PC-3 (cell line): ENCODE measurements at places on chromosomes 5 and 9. TPM values are rescaled to one million over a fixed set of nuclear protein-coding genes. Genes with fewer than 3 reads are reported as not detected.

The GCNT4 gene
- under 0.01 and 0.06 TPM in 2 replicates for total RNA-seq

The LOX gene
- total RNA-seq, result 0.18 and 0.23 TPM in 2 replicates

The KCNV2 gene
- total RNA-seq, result not detected in 2 replicates

The C8G gene
- total RNA-seq, result 0.77 TPM in 1 of 2 replicates, not detected in the other

DNA sequence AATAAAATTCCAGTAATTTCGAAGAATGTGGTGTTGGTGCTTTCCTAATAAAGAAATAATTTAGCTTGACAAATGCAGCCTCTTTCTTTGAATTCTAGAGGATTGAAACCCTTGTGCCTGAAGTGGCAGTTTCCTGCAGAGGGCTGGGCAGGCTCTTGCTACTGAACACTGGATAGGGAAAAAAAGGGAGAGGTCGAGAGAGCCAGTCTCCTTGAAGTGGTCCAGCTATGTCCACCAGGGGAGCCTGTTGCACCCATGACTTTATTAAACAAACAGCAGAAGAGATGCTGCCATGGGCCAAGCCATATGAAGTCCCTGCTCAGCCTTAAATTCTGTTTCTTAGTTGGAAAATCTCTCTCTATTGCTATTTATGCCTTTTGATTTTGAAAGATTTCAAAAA is 178.4 kb downstream of the SMARCA2 start:
- no peaks in the 10 kb centered on the region for H3K4me1 ChIP-seq
- no peaks in the 10 kb centered on the region for H3K36me3 ChIP-seq
- no peaks in the 10 kb centered on the region for H3K27me3 ChIP-seq

- H3K27ac ChIP-seq, result no peak overlapping the region
- no peak for DNase-seq
- no peak overlapping the region for H3K4me3 ChIP-seq
- no peaks in the 10 kb centered on the region for H3K4me1 ChIP-seq
- H3K27me3 ChIP-seq, result no peaks in the 10 kb centered on the region
- peaks cover 7% of the 10 kb centered on the region for H3K36me3 ChIP-seq
Observed at GRCh38 chr5:80668016-80668969, 13.5 kb upstream of the DHFR start.

GRCh38 chr5:169838688-169839087 is 141.6 kb downstream of the INSYN2B start:
- no peaks in the 10 kb centered on the region for H3K4me1 ChIP-seq
- no peaks in the 10 kb centered on the region for H3K36me3 ChIP-seq
- no peaks in the 10 kb centered on the region for H3K27me3 ChIP-seq
- no peak overlapping the region for H3K27ac ChIP-seq
- H3K4me3 ChIP-seq, result no peak overlapping the region
- DNase-seq, result no peak

DNA sequence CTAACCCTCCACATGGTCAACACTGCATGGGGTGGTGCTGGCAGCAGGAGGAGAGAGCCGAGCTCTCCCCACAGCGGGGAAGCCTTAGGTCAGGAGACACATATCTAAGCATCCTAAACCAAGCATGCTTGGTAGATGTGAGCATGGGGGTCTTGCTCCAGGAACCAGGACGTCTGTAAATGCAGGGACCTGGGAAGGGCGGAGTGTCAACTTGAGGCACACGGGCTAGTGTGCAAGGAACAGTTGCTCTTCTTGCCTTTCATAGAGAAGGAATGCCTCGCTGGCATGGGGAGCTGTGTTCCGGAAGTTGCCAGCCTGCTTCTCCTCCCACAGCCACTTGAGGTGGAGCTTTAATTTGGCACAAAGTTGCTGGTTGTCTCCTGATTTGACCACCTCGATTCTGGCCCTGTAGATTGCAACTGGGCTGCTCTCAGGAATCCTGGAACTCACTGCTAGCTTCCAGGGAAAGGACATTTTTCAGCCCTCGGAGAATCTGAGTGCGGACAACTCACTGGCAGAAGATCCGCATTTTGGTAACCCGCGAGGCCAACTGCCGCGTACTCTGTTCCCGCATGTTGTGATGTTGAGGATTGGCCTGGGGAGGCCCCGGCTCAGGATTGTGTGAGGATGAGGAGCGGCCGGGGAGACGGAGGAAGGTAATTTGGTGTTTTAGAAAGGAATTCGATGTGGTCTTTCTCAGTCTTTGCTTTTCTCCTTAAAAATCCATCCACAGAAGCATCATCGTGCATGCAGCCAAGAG is 370.3 kb upstream of the IRX1 start:
- H3K27ac ChIP-seq, result no peak overlapping the region
- H3K36me3 ChIP-seq, result no peaks in the 10 kb centered on the region
- DNase-seq, result no peak
- no peaks in the 10 kb centered on the region for H3K27me3 ChIP-seq
- no peaks in the 10 kb centered on the region for H3K4me1 ChIP-seq

GRCh38 chr5:173163219-173163618 is 18.9 kb downstream of the BNIP1 start:
- no peak for DNase-seq
- no peaks in the 10 kb centered on the region for H3K27me3 ChIP-seq
- no peak overlapping the region for H3K27ac ChIP-seq

- H3K4me1 ChIP-seq, result no peaks in the 10 kb centered on the region
- no peaks in the 10 kb centered on the region for H3K36me3 ChIP-seq
- H3K4me3 ChIP-seq, result no peak overlapping the region
- DNase-seq, result no peak
- no peak overlapping the region for H3K27ac ChIP-seq
- no peaks in the 10 kb centered on the region for H3K27me3 ChIP-seq
Observed at GRCh38 chr5:156036640-156037039, 290.3 kb upstream of the SGCD start.

GRCh38 chr9:90306158-90306557 is 336.5 kb downstream of the DIRAS2 start:
- H3K36me3 ChIP-seq, result no peaks in the 10 kb centered on the region
- peaks cover 7% of the 10 kb centered on the region; the same call in 1 of the 2 replicates for H3K27me3 ChIP-seq
- no peak overlapping the region for H3K27ac ChIP-seq
- peaks cover under 1% of the 10 kb centered on the region; the same call in 1 of the 2 replicates for H3K4me1 ChIP-seq
- DNase-seq, result no peak

GRCh38 chr5:79001471-79001870 is 16.4 kb upstream of the ARSB start:
- no peaks in the 10 kb centered on the region for H3K4me1 ChIP-seq
- H3K4me3 ChIP-seq, result no peak overlapping the region
- peaks cover 3% of the 10 kb centered on the region; the same call in 1 of the 2 replicates for H3K27me3 ChIP-seq
- H3K36me3 ChIP-seq, result no peaks in the 10 kb centered on the region
- H3K27ac ChIP-seq, result no peak overlapping the region
- no peak for DNase-seq
